ENCODE measurements at places on chromosomes 2 and 18.

GRCh38 chr18:79379931-79380815 is 15.6 kb upstream of the NFATC1 start:
- DNase-seq, result no peak

DNA sequence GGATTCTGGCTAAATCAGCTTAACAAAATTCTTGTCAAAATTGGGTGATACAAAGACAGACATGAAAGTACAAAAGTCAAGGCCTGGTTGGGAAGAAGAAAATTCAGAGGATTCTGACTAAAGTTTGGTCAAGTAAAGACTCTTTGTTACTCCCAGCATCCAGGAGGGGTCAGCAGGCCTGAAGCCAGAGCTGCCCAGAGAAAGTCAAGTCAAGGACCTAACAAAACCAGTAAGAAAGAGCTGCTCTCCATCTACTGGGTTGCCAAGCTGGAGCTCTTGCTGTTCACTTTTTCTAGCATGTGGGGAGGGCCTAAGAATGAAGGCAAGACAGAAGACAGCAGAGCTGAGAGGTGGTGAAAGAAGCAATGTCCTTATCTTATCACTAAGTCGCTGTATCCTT is 143.3 kb downstream of the C1D start:
- no peak for DNase-seq

DNA sequence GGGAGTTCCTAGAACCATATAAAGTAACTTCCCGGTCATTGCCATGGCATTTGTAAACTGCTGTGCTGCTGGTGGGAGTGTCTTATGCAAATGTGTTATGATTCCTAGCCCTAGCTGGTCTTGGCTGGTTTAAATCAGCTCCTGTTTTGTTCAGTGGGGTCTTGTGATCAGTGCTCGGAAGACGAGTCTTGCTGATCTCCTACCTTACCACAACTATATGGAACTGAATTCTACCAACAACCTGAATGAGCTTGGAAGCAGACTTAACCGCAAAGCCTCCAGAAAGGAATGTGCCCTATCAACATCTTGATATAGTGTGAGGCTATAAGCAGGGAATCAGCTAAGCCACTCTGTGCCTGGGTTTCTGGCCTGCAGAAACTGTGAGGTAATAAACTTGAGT is 33.5 kb downstream of the POLE4 start:
- DNase-seq, result no peak

DNA sequence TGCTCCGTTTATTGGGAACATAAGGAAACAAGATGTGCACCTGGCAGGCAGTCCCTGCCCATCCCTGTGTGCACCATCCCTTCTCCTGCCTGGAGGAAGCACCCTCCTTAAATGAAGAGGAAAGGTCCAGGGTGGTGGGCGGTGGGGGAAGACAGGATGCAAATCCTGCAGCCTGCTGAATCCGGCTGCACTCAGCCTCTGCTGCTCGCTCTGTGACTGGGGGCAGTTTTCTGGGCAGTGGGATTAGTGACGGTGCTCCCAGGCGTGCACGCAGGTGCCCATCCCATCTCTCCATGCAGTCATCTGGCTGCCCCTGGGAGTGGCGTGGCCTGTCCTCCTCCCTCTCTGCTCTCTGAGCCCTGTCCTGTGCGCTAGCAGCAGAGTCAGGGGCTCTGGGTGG is 371.3 kb upstream of the MYT1L start:
- no peak for DNase-seq
